ENCODE measurements at places on chromosomes 11 and 22.

DNA sequence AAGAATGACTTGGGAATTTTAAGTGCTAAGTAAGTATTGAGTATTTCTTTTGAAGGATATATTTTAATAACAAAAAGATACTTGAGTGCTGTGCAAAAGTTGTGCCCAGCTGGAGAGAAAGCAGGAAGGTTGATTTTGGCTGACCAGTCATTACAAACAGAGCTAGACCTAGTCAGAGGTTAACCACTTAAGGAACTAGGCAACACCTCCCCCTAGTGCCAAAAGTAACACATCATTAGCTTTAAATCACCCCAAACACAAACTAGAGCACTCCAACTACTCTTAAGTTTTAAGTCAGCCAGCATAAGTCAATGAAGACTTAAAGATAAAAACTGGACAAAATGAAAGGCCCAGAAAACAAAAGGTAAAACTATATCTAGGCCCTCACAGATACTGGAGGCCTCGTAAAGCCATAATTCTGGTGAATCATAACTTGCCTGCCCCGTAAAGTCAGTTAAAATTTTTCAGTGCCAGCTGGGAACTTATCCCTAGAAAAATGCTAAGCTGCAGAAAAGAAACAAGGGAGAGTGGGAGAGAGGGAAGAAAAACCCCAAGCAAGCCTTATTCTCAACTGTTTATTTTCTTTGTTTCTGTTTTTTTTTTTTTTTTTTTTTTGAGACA is 4.6 kb downstream of the TMEM9B start:
- no peak for DNase-seq

DNA sequence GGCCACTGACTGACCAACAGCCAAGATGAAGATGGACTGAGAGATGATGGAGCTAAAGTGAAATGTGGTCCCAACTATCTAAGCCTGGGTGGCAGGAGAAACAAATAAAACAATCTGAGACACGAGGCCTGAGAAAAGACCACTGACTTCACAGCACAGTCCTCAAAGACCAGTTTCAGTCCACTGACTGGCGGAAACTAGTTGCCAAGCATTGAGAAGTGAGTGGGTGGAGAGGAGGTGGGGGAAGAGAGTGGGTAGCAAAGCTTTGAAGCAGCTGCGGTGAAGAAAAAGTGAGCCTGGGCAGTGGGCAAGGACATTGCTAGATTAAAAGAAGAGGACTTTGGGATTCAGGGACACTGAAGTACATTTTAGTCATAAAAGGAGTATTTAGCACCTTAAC is 1.9 kb downstream of the MS4A1 start:
- DNase-seq: no peak

GRCh38 chr22:44683881-44684280 is 18.1 kb upstream of the PRR5 start:
- DNase-seq: no peak

- no peak for DNase-seq
Measured at GRCh38 chr11:107508201-107508857, 50.7 kb upstream of the CWF19L2 start.

DNA sequence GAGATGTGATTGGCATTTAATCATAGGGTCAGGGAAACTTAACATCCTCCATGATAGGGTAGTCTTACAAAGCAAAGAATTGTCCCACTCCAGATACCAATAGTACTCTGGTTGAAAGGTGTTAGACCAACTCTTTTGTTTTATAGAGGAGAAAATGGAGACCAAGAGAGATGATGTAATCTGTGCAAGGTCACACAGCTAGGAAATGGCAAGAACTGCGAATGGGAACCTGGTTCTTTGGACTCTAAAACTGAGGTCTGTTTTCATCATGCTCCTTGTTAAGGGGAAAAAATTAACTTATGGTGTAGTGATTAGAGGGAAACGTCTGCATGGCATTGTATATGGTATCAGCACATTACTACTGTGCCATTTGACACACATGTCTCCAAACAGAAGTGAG is 171.1 kb downstream of the COMMD9 start:
- DNase-seq: no peak

DNA sequence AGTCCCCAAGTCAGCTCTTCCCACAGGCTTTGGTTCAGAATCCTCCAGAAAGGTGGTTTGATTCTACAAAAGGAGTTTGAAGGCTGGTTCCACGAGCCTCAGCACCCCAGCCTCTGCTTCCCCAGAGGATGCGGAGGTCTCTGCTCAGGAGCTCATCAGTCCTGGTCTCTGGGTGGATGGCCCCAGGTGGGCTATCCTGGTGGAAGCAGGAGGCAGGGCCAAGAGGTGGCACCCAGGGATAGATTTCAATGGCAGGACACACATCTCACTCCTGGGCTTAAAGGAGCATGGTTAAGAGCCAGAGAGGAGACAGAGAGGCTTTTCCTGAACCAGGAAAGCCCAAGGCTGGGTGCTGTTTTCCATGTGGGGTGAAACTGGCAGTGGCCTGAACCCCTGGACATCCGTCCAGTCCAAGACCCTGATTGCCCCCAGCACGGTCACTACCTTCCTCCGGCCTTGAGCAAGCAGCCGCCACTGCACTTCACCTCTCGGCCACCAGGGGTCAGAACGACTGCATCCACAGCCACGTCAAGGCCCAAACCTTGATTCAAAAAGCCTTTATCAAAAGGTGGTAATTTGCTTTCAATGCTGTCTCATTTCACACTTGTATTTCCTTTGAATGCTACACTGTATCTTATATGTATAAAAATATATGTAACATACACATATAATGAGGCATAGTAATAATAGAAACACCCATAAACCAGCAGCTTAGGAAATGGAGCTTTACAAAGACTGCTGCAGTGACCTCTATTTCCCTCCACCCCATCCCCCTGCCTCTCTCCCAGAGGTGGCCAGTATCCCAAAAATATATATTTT is 19.3 kb upstream of the FXYD2 start:
- peak; percentile 57 for DNase-seq

GRCh38 chr22:22933807-22934542 is 46.4 kb downstream of the IGLL5 start:
- no peak for DNase-seq

- DNase-seq: no peak
Measured at GRCh38 chr22:17965538-17966402, 58.6 kb downstream of the MICAL3 start.

DNA sequence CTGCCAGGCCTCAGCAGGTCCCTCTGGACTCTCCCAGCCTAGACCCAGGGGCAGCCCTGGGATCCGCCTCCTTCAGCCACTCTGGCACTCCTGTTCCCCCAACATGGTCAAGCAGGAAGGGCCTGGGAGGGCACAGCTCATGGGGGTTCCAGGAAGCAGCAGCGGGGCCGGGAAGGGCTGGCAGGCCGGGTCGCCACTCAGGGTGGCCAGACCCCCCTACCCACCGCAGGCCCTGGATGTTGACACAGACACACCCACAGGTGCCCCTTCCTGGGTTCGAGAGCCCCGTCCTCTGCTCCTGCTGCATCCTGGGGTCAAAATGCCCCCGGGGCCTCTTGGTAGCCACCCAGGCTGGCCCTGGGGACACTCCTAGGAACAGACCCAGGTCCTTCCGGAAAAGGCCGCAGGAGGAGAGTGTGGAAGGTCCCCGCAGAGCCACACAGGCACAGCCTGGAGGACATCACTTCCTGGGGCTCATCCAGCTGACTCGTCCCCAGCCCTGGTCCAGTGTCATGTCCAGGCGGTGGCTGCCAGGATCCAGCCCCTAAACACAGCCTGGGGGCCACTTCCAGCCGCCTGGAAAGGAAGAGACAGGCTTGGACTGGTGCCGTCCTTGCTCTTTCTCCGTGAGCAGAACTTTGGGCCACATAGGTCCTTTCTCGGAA is 6.8 kb upstream of the PIM3 start:
- no peak for DNase-seq

- DNase-seq: no peak
Measured at GRCh38 chr11:116457336-116458007, 315.3 kb downstream of the BUD13 start.

GRCh38 chr22:21876486-21877176 is 9.2 kb upstream of the MAPK1 start:
- DNase-seq: no peak

GRCh38 chr11:60978546-60979380 is 7.3 kb downstream of the CD6 start:
- no peak for DNase-seq

- DNase-seq: no peak
Measured at GRCh38 chr11:125489166-125489565, 6.9 kb downstream of the FEZ1 start.

DNA sequence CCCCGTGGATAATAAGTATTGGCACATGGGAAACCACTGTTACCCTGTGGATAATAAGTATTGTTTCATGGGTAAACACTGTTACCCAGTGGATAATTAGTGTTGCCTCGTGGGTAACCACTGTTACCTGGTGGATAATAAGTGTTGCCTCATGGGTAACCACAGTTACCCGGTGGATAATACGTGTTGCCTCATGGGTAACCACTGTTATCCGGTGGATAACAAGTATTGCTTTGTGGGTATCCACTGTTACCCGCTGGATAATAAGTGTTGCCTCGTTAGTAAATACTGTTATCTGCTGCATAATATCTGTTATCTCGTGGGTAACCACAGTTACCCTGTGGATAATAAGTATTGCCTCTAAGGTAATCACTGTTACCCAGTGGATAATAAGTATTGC is 25.5 kb upstream of the NXPE4 start:
- DNase-seq: no peak

GRCh38 chr22:32204856-32205722 is at the start of gene RFPL2:
RFPL2 (minus strand) TSS chr22:32205073; CDS start chr22:32202451, 2,622 bp downstream.
- no peak for DNase-seq

- DNase-seq: no peak
Measured at GRCh38 chr11:72102162-72102561, 935 bp downstream of the LAMTOR1 start.

DNA sequence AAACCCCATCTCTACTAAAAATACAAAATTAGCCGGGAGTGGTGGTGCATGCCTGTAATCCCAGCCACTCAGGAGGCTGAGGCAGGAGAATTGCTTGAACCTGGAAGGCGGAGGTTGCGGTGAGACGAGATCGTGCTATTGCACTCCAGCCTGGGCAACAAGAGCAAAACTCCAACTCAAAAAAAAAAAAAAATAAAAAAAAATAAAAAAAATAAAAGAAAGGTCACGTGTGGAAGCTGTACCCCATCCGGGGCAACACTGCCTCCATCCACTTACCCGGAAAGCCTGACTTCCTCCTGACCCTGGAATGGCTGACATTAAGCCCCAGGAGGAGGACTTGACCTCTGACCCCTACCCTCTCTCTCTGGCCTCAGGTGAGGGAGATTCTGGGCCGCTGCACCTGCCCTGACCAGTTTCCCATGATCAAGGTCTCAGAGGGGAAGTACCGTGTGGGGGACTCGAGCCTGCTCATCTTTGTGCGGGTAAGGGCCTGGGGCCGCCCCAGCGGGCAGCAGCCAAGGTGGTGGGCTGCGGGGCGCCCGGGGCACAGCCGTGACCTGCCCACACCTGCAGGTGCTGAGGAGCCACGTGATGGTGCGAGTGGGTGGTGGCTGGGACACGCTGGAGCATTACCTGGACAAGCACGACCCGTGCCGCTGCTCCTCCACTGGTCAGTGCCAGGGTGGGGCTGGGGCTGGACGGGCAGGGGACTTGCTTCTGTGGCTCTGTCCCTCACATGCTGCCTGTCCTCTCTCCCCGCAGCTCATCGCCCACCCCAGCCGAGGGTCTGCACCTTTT is 3.8 kb downstream of the GAS2L1 start:
- no peak for DNase-seq

DNA sequence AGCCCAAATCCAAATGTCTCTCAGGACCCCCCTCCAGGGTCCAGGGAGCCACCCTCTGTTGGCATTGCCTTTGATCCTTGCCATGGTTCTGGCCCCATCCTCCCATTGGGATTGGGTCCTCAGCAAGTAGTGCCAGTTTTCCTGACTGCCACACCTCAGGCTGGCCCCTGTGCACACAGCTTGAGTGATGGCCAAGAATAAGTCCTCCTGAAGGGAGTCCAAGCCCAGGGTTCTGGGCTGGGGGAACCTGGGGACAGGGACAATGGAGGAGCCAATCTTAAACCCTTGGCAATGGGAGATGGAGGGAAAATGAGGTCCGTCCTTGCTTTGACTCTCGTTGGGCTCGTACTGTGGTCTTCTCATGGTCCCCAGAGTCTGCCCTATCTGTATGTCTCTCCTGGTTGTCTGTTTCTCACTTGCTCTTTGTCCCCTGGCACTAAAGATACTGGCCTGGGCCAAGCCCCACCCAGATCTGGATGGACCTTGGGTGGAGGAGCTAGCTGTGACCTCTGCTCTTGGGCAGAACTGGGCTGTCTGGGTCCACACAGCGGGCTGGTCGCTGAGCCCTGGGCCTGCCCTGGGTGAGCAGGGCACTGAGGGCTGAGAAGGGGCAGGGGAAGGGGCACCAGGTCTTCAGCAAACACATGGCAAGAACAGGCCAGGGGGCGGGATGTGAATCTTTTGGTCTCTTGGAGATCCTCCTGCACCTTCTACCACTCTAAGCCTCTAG is 2.9 kb downstream of the SOX10 start:
- DNase-seq: no peak

DNA sequence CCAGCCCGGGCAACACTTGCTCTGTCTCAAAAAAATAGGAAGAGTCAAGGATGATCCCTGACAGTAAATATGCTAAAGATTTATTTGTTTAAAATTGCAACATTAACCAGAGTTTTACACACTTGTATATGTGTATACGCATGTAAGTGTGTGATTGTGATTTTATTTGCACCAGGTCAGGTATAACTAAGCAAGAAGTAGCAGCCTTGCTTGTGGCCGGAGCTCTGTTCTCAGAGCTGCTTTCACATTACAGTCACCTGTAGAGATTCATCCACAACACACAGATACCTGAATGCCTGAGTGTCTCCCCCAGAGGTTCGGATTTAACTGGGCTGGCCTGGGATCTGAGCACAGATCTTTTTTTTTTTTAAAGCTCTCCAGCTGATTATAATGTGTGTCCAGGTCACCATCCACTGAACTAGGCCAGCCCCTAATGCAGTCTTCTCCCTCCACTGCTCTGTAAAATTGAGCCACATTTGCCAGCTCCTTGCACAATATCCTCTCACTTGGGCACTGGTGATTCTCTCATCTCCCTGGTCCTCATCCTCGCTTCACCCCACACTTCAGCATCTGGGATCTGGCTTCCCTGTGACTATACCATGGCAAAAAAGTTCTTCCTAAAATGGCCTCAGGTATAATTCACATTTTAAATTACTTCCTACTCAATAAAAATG is 48.3 kb downstream of the LIF start:
- no peak for DNase-seq

- no peak for DNase-seq
Measured at GRCh38 chr11:1564535-1565172, 7.4 kb downstream of the DUSP8 start.

DNA sequence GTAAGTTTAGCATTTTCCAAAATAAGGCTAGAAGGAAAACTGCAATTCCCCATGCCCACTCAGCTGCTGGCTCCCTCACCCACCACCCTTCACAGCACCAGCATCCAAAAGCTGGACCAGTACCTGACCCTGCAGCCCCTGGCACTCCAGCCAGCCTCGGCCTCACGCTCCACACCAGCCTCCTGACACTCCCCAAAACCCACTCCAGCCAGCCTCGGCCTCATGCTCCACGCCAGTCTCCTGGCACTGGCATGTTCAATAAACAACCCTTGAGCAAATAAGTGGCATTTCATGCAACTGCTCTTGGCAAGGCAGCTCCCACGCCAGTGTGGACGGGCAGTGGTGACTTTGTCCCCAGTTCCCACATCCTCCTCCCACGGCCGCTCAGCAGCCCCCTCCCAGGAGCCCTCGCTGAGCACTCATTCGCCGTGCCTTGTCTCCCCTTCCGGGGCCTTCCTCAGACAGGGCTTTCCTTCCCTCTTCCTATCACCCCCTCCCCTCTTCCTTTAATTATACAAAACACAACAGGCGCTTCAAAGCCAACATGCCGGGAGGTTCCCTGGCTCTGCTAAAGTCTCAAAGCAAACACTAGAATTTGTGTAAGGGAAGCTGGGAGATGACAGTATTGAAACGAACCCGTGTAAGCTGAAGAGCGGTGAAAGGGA is 6.8 kb downstream of the TOLLIP start:
- no peak for DNase-seq

- DNase-seq: no peak
Measured at GRCh38 chr11:34870548-34871196, 45.5 kb downstream of the APIP start.

Data from activated CD8-positive, alpha-beta memory T cell treated with anti-CD3 and anti-CD28 coated beads for 1 hour (primary cell).